DMS79 treated with DMSO at 0.1 percent for 48 hours (cell line): ENCODE measurements at places on chromosomes 11 and 22.

DNA sequence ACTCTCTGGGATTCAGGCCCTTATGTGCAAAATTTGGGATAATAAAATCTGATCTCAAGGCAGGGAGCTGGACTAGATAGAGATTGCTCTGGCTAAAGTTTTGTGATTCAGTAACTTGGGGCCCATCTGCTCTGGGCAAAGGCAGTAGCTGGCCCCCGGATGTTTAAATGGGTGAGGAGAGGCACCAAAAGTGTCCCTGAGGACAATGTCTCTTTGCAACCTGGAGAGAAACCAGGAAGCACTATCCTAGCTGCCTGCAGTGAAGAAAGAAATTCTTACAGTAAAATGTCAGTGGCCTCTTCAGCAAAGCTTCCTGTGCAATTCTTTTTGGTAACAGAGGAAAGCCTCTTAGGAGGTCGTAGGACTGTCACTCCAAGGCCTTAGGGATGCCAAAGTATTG is 54.6 kb upstream of the BARX2 start:
- no peak for DNase-seq

GRCh38 chr11:57458410-57459163 is 1.7 kb upstream of the RTN4RL2 start:
- peak; percentile 40 for DNase-seq

DNA sequence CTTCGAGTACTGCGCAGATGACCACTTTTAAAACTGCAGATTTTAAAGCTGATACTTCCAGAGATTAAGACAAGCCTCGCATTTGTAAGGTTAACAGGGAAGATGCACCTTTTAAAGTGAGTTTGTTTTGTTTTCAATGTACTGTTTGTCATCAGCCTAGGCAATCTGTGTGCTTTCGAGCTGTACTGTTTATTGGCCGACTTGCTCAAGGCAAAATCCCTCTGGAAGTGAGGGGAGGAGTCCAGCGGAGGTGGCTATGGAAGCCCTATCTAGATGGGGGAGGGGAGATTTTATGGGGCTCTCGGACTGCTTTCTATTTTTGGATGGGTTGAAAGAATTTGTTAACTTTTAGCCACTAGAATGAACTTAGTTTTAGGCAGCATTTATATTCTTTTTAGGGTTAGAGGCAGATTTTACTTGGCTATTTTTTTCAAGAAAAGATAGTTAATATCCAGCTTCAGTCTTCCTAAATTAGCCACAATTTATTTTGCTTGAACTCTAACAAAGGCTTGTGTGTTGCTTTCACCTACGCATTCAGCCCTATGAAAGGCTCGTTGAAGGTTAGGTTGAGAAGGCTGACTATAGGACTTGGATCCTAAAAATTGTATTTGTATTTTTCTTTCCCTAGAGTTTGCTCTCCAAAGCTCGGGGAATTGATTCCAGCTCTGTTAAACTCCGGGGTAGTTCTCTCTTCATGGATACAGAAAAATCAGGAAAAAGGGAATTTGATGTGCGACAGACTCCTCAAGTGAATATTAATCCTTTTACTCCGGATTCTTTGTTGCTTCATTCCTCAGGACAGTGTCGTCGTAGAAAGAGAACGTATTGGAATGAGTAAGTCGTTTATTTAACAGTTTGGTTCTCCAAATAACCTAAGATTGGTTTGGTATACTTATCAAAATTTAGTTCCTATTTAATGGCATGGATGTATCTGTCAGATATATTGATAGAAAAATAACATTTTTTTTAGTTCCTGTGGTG is 2.1 kb downstream of the WEE1 start:
- peak; percentile 77 for DNase-seq

GRCh38 chr11:134275188-134275533 is 1.0 kb upstream of the GLB1L3 start:
- no peak for DNase-seq

- no peak for DNase-seq
Observed at GRCh38 chr22:17733466-17733865, 40.8 kb downstream of the BID start.

GRCh38 chr22:46131151-46131587 is 19.2 kb upstream of the PPARA start:
- no peak for DNase-seq

GRCh38 chr11:83689144-83689780 is 403.1 kb upstream of the CCDC90B start:
- no peak for DNase-seq

DNA sequence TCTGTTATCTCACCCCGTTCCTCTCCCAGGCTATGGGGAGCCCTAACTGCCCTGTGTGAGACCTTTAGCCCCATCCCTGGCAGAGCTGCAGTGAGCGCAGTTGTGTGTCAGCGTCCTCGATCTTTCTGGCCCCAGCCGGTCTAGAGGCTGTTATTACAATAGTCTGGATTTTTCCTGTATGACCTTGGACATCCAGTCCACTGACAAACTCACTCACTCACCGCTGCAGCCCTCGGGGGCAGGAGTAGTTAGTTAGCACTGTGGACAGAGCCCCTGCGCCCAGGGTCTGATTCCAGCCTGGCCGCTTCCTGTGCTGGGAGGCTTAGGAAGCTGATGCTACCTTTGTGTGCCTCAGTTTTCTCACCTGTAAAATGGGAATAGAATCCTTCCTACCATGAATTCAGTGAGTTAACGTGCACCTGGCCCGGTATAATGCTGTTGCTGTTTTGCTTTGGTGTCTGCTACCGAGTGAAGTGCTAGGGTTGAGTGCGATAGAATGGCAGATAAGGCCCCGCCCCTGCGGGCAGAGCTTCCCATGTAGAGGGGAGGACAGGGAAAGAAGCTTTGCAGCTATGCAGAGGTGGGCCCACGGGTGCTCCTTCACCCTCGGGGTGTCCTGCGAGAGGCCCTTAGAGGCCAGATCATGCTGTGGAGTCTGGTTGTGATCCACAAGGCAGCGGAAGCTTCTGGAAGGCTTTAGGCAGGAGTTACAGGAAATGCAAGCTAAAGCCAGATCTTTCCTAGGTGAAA is 3.0 kb downstream of the LRP5 start:
- no peak for DNase-seq

DNA sequence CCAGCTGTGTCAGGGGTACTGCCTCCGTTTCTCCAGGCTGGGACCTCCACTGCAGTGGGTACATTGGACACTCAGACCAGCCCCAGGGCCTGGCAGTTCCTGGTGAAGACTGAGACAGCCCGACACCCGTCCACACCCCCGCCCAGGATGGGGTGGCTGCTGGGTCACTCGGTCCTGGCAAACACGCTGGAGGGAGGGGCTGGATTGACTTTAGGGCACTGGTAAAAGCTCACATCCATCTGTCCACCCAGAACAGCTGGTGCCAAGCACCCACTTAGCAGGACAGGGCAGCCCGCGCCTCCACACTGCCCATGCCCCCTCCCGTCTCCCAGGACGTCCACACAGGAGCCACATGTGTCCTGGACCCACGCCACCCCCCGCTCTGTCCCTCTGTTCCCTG is 10.7 kb upstream of the TBX1 start:
- no peak for DNase-seq

GRCh38 chr22:17217179-17217578 is 2.1 kb downstream of the ADA2 start:
- DNase-seq, result no peak

- no peak for DNase-seq
Observed at GRCh38 chr22:18980829-18981228, 44.7 kb upstream of the PRODH start.

DNA sequence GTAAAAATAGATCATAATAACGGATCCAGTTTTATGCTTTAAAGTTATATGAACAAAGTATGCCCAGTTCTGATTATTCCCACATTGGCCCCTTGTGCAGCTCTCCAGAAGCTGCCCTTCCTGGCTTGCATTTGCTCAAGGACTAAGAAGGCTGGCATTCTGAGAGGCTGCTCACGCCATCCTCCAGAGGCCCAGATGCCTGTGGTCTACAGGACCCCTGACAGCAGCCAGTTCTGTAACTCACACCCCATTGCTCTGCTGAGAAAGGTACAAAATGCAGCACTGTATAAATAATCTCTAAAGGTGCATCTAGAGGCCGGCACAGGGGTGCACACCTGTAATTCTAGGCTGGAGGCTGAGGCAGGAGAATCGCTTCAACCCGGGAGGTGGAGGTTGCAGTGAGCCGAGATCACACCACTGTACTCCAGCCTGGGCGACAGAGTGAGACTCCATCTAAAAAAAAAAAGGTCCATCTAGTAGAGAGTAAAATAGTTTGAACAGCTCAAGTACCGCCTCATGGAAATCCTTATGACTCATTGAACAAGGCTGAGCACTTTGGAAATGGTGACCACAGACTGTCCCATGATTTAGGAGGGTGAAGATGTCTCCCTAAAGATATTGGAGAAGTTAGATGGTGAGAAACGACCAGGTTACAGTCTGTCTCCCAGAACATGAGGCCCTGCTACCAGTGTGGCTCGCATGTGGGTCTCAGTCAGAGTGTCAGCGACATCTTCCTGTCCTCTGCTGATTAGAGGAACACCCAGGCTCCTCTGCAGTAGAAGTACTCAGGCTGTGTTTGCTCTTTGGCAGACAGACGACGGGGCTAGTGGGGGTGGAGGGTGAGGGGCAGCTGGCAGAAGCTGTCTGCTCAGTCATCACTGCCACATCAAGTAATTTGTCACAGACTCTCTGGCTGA is 56.3 kb downstream of the KREMEN1 start:
- no peak for DNase-seq

DNA sequence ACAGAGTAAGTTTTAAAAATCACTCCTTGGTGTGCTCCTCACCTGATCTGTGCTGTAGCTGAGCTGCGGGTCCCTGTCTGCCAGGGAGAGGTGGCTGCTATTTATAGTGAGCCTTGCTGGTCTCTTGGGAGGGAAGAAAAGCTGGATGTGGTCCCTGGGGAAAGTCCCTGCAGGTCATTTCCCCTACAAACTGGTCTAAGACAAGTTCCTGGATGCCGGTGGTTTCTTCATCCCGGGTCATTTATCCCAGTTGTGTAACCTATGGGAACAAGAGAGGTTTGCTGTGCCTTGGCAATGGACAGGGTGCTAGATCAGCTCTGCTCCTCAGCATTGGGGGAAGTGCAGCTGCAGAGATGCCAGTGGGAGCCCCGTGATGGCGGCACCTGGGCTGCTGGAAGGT is at the start of gene SAA2:
TSS of gene SAA2 (minus strand) at position 108 of the 400 bp plus-strand sequence. CDS start 657 bp downstream, outside the sequence.
- DNase-seq, result no peak

GRCh38 chr11:6653097-6653496 is 2.5 kb downstream of the DCHS1 start:
- DNase-seq, result no peak

DNA sequence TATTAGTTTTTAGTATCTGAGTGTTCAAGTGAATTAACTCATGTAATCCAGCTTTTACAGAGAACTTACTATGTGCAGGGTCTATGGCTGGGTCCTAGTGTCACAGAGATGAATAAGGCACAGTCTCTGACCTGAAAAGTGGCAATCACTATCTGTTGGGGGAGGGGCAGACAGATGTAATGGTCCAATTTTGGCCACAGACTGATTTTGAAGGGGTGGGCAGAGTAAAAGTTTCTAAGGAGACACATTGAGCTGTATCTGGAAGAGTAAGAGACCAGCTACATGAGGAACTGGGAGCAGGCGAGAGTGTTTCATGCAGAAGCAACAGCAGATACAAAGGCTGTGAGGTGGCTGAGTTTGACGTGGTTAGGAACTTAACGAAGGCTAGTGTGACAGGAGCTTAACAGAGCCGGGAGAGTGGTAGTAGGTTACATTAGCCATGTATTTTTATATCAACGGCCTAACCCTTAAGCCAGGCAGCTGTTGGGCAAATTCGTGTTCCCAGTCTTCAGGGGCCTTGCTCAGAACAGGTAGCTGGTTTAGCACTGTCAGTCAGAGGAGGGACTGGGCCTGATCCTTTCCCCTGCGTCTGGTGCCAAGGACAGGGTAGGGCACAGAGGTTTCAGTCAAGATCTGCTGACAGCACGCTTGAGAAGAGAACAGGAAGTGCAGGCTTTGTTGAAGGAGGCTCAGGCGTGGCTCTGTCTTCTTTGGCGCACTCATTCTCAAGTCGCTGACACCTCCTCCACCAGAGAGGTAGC is 1.4 kb upstream of the STIM1 start:
- DNase-seq, result peak; percentile 66

DNA sequence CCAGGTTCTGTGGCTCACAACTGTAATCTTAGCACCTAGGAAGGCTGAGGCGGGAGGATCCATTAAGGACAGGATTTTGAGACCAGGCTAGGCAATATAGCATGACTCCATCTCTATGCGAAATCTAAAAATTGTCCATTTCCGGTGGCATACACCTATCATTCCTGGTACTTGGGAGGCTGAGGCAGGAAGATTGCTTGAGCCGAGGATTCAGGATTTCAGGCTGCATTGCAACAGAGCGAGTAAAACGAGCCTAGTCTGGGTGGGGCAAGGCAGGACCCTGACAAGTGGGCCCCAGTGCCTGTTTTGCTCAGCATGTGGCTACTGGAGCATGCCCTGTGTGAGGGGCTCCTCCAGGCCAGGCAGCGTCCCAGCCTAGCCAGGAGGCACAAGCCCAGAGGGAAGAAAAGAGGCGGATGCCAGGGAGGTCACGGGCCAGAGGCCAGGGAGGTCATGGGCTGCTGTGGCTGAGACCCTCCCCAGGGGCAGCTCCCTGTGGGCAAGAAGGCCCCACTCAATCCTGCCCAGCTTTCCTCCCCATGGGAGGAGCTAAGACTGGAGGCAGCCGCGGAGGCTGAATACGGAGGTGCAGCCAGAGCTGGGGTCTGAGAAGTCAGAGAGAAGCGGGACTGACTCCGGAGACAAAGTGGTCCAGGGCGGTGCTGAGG is 8.4 kb downstream of the LRRC74B start:
- no peak for DNase-seq

DNA sequence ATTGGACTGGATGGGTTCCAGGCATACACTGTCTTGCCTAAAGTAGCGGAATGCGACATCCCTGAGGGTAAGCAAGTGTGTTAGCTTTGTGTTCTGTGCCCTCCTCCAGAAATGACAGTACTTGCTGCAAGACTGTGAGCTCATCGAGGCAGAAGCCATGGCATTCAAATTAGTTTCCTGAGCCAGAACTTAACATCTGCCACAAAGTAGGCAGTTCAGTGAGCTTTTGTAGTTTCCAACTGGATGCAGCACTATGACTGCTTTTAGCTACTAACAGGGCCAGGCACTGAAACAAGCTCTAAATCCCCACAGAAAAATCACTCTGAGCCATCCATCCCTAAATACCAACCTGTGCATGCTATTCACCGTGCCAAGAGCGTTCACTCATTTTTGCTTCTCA is 1.2 kb upstream of the FAR1 start:
- no peak for DNase-seq

GRCh38 chr11:128195057-128195751 is 392.2 kb downstream of the ETS1 start:
- no peak for DNase-seq

- DNase-seq, result no peak
Observed at GRCh38 chr11:130871616-130872015, 44.7 kb downstream of the SNX19 start.

- peak; percentile 93 for DNase-seq
Observed at GRCh38 chr11:72227316-72228228, 3.0 kb downstream of the INPPL1 start.

GRCh38 chr11:61104963-61105362 is 2.7 kb downstream of the CD5 start:
- DNase-seq, result no peak
